ENCODE measurements at places on chromosomes 2 and 18.

GRCh38 chr2:190031969-190032618 is 30.4 kb downstream of the MSTN start:
- DNase-seq: no peak

GRCh38 chr18:9735238-9735637 is 27.1 kb downstream of the RAB31 start:
- no peak for DNase-seq

DNA sequence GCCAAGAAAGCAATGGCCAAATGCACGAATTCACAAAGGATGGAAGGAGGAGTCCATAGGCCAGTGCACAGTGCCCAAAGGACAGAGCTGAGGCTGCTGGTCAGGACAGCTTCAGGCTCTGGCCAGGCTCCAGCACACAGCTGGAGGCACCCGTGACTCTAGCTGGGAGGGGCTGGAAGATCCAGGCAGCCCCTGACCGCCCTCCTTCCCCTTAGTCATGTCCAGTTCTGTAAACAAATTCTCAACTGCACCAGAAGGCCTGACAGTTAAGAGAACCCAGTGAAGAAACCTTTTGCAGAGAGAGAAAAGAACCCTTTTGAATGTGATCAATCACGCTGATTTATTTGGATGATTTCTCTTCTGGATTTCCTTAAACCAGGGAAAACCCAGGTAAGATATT is 7.7 kb upstream of the YWHAQ start:
- peak; percentile 88 for DNase-seq

DNA sequence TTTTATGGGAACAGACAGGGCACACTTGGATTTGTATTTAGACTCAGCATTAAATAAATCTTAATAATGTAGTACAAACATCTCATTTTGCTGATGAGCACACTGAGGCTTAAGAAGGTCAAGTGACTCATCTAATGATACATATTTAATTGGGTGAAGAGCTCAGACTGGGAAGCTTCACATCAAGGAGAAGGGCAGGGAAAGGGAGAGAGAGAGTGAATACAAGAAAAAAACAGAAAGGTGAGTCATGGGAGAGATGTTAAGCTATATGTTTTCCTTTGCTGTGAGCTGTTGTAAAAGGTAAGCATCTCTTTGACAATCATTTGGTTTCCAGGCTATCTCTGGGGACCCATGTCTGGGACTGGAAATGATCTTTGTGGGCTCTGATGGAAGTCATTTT is 277.8 kb downstream of the SETBP1 start:
- DNase-seq: no peak

DNA sequence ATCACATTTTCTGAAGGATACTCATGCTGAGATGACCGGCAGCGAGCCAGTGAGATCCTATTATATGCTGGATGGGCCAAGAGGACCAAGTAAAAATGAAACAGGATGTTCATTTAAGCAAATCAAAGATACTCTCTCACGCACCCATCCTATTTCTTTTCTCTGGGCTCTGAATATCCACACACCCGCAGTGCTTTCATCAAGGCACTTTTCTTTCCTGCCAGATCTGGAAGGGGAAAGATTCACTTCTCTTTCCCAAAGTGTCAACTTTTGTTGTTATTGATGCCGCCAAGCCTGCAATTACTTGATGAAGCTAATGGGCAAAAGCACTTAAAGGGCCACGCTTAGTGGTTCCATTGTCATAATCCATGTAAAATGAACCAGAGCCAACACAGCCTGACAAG is 191.9 kb upstream of the CHAC2 start:
- no peak for DNase-seq

- DNase-seq: peak; percentile 85
Observed at GRCh38 chr2:17518212-17519154, at the start of gene RAD51AP2. Gene RAD51AP2, minus strand, starts transcription at chr2:17518440. Its CDS starts 25 bp downstream, at chr2:17518415.

- DNase-seq: no peak
Observed at GRCh38 chr2:74080346-74080745, 67.4 kb downstream of the BOLA3 start.
